ENCODE measurements at places on chromosomes 12 and 14.

- no peak for DNase-seq
Measured at GRCh38 chr12:111209811-111210210, 159.1 kb downstream of the PHETA1 start.

- no peak for DNase-seq
Measured at GRCh38 chr14:50117456-50117855, 1.1 kb upstream of the VCPKMT start.

DNA sequence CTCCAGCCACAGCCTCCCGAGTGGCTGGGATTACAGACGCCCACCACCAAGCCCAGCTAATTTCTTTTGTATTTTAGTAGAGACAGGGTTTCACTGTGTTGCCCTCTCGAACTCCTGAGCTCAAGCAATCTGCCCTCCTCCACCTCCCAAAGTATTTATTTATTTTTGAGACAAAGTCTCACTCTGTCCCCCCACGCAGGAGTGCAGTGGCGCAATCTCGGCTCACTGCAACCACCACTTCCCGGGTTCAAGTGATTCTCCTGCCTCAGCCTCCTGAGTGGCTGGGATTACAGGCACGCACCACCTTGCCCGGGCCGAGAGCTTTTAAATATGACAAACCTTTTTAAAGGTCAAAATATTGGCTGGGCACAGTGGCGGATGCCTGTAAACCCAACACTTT is 14.6 kb downstream of the NUMB start:
- no peak for DNase-seq

- DNase-seq, result peak; percentile 97
Measured at GRCh38 chr12:108731105-108731865, at the start of gene CORO1C. Gene CORO1C, minus strand, starts transcription at chr12:108731518. Its CDS starts 30,200 bp downstream, at chr12:108701318.

DNA sequence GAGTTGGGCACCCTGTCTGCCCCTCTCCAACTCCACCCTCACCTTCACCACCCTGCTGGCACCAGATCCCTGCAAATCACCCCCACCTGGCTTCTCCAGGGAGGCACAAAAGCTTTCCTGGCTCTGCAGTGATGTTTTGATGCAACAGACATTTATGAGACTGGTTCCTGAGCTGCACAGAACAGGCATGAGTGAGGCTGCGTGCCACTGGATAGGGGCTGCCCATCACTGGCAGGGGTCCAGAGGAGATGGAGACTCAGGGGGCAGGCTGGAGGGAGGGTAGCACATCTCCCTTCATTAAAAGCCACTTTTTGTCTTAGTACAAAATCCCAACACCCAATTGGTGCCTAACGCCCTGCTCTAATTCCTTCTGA is 17.3 kb upstream of the ZDHHC22 start:
- DNase-seq, result no peak

DNA sequence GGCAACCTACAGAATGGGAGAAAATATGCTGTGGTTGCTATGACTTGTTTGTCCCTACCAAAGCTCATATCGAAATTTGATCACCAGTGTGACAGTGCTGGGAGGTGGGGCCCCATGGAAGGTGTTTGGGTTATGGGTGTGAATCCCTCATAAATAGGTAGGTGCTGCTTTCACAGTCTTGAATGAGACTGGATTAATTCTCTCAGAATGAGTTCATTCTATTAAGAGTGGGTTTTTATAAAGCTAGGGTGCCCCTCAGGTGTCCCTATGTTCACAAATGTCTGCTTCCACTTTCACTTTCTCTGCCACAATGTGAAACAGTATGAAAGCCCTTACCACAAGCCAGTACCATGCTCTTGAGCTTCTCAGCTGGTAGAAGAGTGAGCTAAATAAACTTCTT is 133.5 kb downstream of the CPNE8 start:
- no peak for DNase-seq

GRCh38 chr12:108832730-108833354 is 24.5 kb downstream of the SSH1 start:
- peak; percentile 70 for DNase-seq

DNA sequence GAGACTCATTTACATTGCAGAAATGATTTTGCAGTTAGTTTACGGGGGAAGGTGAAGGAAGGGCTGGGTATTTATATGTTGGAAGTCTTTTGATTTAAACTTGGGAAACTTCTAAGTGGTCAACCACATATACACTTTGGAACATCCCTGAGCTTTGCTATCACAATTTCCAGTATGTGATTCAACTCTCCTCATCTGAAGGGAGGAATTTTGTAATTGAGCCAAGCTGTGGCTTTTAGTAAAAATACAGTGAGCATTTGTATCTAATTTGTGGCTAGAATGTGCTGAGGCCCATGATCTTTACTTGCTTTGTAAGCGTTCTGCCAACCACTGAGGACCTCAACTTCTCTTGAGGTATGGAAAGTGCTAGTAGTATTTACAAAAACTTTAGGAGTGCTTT is 235.0 kb upstream of the PDZRN4 start:
- DNase-seq, result no peak
